Urinary bladder (tissue), 4 donors: ENCODE measurements at places on chromosomes 1 and 21. TPM values are rescaled to one million over a fixed set of nuclear protein-coding genes. Genes with fewer than 3 reads are reported as not detected.
A peak's percentile ranks its signal among the peaks of the same experiment; 100 is the strongest.

GRCh38 chr1:178324003-178324402 lies 172.8 kb downstream of the CLEC20A start:
- no peak for DNase-seq

- DNase-seq, result no peak
Observed at GRCh38 chr1:3481836-3482375, 27.4 kb downstream of the ARHGEF16 start.

- no peak for DNase-seq
Observed at GRCh38 chr1:26404641-26405040, 6.0 kb upstream of the LIN28A start.

DNA sequence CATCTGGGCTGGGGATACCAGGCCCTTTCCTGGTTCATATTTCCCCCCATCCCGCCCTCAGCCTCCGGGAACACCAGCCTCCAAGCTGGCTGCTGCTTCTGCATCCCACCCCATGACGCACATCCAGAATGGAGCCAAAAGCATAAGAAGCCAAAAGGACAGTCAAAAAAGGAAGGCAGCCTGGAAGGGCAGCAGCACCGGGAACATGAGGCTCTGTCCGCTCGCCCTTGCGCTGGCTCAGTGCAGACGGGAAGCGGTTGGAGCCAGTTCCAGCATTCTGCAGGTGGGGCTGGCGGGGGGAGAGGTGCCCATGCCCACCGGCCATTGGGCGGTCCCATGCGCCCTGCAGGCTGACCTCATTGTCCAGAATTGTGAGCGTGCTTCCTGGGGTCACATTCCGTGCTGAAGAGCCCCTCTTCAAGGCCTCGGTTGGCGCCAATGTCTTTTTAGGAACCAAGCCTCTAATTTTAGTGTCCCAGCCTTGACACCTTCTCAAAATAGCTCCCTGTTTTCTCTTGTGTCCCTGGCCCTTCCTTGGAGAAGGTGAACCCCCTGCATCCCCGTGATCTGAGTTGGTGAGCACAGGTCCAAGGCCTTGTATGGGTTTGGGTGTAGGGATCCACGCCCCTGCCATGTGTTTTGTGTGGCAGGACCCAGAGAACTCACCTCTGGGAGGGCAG lies 28.4 kb upstream of the NPPB start:
- DNase-seq, result no peak

- no peak for DNase-seq
Observed at GRCh38 chr1:23420778-23421177, 3.8 kb downstream of the TCEA3 start.

DNA sequence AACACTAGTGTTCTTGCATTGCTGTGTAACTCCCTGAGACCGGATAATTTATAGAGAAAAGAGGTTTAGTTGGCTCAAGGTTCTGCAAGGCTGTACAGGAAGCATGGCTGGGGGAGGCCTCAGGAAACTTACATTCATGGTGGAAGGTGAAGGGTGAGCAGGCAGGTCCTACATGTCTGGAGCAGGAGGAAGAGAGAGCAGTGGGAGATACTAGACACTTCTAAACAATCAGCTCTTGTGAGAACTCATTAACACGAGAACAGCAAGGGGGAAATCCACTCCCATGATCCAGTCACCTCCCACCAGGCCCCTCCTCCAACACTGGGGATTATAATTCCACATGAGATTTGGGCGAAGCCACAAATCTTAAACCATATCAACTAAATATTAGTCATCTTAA lies 30.1 kb downstream of the RNF2 start:
- DNase-seq, result no peak

DNA sequence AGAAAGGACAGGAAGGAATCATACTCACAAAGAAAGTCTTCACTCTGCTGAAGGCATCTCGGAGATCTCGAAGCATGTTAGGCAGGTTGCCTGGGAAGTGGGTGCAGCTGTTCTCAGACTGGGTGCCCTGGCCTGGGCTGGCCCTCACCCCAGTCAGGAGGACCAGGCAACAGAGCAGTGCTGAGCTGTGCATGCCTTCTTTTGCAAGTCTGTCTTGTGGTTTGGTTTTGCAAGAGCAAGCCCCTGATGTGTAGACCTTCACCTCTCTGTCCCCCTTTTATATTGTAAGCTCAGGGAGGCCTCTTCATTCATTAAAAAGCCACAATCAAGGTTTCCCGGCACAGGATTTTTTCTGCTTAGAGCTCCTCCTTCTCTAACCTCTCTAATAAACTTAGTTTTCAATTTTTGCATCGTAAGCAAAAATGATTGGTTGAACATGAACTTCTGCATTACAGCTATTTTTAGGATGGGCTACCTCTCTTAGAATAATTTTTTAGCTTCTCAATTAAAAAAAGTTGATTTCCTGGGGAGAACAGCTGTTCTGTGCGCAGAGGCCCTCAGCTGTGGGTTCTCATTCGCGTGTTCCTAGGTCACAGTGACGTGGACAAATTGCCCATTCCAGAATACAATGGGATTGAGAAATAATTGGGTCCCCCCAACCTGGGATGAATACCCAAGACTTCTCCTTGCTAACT lies at the start of gene IL10:
Gene IL10, minus strand, starts transcription at position 252 of the 695 bp plus-strand sequence. Its CDS starts 59 bp downstream, at position 193.
- DNase-seq, result no peak

- no peak for DNase-seq
Observed at GRCh38 chr1:2533365-2533764, 3.3 kb upstream of the HES5 start.

DNA sequence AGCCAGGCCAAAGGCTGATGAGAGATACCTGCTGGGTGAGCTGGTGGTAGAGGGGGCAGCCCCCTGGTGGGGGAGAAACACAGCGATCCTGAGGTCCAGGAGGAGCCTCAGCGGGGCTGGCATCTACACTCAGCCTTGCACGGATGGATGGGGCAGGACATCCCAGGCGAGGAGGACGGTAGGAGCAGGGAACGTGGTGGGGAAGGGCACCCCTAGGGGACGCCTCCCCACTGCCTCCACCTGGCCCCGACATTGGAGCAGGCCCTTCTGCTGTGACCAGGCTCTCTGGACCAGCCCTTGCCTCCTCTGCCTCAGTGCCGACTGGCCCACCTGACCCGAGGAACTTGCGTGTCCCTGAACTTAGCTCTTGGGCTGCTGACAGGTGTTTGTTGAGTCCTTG lies 6.4 kb upstream of the MMEL1 start:
- DNase-seq, result no peak

DNA sequence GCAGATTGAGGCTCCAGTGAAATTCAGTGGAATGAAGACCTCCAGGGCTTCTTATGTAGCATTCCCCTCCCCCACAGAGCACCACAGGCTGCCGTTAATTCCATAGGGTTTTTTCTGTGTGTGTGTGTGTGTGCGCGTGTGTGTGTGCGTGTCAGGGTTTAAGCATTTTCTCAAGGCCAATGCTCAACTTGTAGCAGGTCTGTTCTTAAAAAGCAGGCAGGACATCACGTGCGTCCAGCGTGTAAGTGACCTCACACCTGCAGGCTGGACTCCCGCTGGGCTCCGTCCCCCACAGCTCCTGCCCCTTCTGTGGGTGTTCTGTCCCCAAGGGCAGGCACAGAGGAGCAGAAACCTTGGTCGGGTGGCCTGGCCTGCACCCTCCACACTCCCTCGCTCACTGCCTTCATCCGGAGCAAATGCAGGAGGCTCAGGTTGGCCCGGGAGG lies 5.3 kb downstream of the PRDM16 start:
- DNase-seq, result no peak

GRCh38 chr1:162388083-162388594 lies 6.6 kb downstream of the C1orf226 start:
- DNase-seq, result no peak

- no peak for DNase-seq
Observed at GRCh38 chr1:200862713-200863415, 9.9 kb upstream of the GPR25 start.

GRCh38 chr1:99455760-99456159 lies 190.2 kb upstream of the PALMD start:
- DNase-seq, result no peak

GRCh38 chr1:186494832-186495271 lies 33.9 kb upstream of the PDC start:
- no peak for DNase-seq

GRCh38 chr1:205472737-205473441 lies 17.0 kb upstream of the BLACAT1 start:
- DNase-seq, result no peak

DNA sequence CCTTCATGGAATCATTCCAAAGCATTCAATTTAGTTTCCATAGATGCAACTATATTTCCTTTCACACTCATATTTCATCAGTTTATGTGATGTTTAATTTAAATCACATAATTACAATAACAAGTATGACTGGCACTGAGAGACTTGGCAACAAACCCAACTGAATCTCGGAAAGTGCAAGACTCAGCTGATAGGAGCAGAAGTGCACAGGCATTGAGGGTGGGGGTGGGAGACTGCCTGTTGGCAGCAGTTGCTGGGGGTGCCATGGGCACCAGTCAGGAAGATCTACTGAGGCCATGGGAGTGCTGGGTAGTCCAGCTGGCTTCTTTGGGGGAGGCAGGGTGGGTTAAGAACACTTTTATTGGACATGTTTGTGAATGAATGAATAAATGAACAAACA lies 10.4 kb upstream of the HMGB4 start:
- no peak for DNase-seq

DNA sequence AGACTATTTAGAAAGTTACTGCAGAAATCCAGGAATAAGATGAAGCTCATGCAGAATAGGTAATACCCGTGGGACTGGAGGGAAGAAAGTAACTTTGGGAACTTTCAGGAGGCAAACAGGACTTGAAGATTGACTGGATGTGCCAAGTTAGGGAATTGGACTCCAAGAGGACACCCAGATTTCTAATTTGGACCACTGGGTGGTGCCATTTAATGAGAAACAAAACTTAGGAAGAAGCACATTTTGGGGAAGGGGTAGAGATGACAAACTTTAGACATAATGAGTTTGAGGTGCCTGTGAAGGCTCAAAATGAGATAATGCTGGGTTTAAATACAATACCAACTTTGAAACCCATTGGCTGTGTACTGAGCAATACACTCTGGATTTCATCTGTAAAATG lies 3.3 kb upstream of the B4GALT3 start:
- no peak for DNase-seq

DNA sequence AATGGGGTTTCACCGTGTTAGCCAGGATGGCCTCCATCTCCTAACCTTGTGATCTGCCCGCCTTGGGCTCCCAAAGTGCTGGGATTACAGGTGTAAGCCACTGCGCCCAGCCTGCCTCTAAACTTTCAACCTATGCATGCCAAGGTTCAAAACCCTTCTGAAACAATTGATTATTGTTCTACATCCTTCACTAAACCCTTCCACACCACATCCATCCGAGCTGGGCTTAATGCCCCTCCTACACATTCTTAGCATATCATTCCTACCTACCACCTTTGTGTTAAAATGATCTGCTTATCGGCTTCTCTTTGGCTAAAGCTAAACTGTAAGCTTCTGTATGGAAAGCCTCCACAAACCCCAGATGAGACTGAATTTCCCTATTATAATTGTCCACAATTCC lies 40.8 kb upstream of the DOCK7 start:
- DNase-seq, result no peak

GRCh38 chr1:204340081-204340889 lies 19.4 kb downstream of the PLEKHA6 start:
- no peak for DNase-seq

GRCh38 chr1:159338018-159338417 lies 35.9 kb downstream of the FCER1A start:
- DNase-seq, result no peak

- DNase-seq, result peak; percentile 83
Observed at GRCh38 chr1:205591522-205592351, 40.1 kb downstream of the ELK4 start.

Gene NSUN4
- 15.9 TPM for total RNA-seq

Gene AKT3
- total RNA-seq, result 94.3 TPM

Gene PPIE
- total RNA-seq, result 31.0 TPM

Gene KRTAP21-2
- total RNA-seq, result not detected

Gene GSTM5
- 18.2 TPM for total RNA-seq
